ENCODE measurements at places on chromosomes 7 and 10. TPM values are rescaled to one million over a fixed set of nuclear protein-coding genes. Genes with fewer than 3 reads are reported as not detected.

- no peak for DNase-seq
These were observed 63.1 kb upstream of the ADRB1 start for GRCh38 chr10:113980408-113981087.

GRCh38 chr10:46549171-46550075 is 7.0 kb downstream of the GPRIN2 start:
- DNase-seq = no peak

PRF1 gene
- not detected for total RNA-seq

CCDC146 gene
- 0.53 TPM for total RNA-seq

- no peak for DNase-seq
These were observed 126.9 kb upstream of the EFCAB10 start for GRCh38 chr7:105707967-105708762.

MARVELD1 gene
- 21.2 TPM for total RNA-seq

DNA sequence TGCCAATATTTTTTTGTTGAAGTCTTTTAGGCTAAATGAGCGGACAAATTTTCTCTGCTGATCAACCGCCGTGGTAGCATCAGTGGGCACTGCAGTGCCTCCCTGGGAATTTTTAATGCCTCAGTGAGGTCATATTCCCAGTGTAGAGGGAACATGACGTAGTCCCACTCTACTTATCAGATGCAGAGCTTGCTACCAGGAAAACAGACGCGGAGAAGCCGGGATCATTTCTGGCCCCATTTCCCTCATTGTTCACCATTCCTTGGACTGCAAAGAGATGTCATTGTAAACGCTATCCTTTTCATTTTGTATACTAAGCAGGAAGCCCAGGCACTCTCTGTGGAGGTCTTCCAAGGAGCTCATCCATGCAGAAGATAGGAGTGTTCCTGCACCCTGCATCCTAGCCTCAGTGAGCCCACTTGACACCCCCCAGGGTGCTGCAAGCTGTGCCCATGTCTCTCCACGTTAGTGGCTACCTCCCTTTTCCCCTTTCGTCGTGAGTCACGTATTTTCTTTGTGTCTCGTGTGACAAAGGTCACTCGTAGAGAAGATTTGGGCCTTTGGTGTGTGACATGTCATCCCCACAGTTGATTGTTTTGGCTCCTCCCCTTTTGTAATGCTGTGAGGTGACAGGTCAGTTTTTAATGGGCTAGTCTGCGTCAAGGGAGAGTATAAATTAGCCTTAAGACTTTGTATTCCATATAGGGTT is 145.5 kb downstream of the TCF7L2 start:
- no peak for DNase-seq

GRCh38 chr7:139744768-139745677 is 32.8 kb downstream of the HIPK2 start:
- DNase-seq = no peak

SFRP5 gene
- not detected for total RNA-seq

ZKSCAN1 gene
- 33.5 TPM for total RNA-seq

- no peak for DNase-seq
These were observed 44.4 kb downstream of the ALOX5 start for GRCh38 chr10:45418417-45418848.

NFKB2 gene
- total RNA-seq = 17.2 TPM

RADIL gene
- 0.46 TPM for total RNA-seq
